ENCODE measurements at places on chromosomes 2 and 18.

DNA sequence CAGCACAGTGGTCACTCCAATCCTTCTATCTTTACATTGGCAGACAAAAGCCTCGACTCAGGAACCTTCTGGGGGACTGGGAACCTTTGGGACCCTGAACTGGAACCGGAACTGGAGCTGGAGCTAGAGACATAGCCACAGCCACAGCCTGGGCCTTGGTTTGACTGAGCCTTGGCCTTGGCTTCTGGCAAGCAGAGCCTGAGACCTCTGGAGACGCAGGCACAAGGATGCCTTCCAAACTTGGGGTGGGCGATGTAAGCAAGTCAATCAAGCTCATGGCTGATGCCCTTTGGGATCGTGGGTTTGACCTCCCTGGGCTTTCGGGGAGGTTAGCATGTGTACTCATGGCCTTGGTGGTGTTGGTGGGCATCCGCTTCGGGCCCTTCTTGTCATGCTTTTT is 619.3 kb downstream of the MBD2 start:
- no peak for DNase-seq

- no peak for DNase-seq
Observed at GRCh38 chr2:60633615-60634014, 80.2 kb upstream of the BCL11A start.

- DNase-seq, result no peak
Observed at GRCh38 chr2:227834423-227834822, 20.8 kb downstream of the CCL20 start.

DNA sequence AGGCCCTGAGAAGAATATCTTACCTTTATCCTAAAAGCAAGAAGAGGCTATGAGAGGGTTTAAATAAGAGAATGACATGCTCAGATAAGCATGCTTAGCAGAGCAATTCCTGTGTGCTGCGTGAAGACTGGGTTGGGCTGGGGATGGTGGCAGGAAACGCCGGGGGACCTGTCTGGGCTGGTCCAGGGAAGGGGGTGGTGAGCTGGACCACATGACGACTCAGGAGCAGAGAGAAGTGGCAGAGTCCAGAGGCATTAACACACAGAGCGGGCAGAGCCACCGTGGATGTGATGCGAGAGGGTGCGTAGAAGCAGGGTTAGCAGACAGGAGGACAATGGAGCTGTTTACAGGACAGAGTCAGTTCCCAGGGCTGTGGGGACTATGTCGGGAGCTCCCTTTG is 84.5 kb downstream of the ZBTB7C start:
- DNase-seq, result no peak

DNA sequence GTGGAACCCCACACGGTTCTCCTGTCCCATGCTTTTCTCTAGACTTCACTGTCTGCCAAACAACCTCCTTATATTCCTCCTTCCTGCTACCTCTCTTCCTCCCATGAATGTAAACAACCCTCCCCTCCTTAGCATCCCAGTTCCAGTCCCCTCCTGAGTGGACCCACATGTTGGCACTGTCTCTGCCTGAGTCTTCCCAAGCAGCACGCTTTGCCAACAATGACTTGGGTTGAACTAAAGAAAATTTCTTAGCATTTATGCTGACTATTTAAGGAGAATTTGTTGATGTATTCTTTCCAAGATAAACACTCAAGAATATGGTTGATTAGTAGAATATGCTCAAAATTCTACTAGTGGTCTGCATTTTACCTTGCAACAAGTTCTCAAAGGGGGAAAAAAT is 338.0 kb downstream of the TNS1 start:
- no peak for DNase-seq

- peak; percentile 44 for DNase-seq
Observed at GRCh38 chr2:27217173-27218121, at the start of gene CAD. Gene CAD (plus strand): TSS chr2:27217369. CDS start chr2:27217552, 183 bp downstream.

- DNase-seq, result peak; percentile 14
Observed at GRCh38 chr2:181573140-181573736, 83.7 kb downstream of the CERKL start.

- DNase-seq, result no peak
Observed at GRCh38 chr18:79554945-79555645, 124.5 kb upstream of the CTDP1 start.

GRCh38 chr2:604385-604784 is 72.8 kb downstream of the TMEM18 start:
- DNase-seq, result no peak

DNA sequence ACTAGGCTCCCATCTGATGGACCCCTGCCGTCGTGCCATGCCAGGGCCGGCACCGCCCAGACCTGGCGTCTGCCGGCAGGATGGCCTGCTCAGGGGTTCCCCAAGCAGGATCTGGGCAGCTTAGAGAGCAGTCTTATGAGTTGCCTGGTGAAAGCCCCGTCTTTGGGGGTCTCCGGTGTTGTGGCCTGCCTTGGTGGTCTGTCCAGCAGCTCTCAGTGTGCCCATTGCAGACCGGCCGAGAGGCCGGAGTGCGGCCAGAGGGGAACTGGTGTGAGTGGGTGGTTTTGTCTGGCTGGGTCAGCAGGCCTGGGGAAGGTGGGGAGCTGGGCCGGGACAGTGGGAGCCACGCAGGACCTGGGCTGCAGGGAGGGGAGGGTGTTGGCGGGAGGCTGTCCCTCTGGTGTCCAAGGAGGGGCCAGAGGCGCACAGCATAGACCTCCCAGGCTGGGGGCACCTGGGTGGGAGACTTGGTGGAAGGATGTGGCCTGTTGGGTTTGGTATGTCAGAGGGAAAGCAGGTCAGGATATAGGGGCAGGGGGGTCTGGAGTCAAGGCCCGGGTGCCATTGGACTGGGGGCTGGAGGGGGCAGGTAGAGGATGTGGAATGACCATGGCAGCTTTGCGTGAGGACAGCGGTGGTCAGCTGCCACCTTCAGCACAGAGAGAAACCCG is 16.5 kb downstream of the GPC1 start:
- no peak for DNase-seq

DNA sequence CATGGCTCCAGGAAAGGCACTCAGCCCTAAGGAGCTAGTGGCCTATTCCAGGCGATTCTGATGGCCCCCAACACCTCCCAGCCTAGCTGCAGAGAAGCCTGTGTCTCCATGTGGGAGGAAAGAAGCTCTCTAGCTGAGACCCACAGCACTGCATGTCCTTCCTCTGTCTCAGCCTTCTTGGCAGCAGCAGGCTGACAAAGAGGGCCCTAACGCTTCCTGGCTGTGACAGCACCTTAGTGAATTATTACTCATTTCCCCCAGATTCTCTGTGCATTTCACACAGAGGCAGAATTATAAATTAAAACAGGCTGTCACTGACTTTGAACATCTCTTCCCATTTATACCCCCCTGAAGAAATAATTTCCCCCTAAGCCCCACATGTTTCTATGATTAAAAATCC is 206.8 kb downstream of the CLIP4 start:
- DNase-seq, result no peak

- peak; percentile 49 for DNase-seq
Observed at GRCh38 chr18:45722899-45723298, 1.1 kb upstream of the SLC14A1 start.

GRCh38 chr2:126227250-126227649 is 428.7 kb upstream of the GYPC start:
- no peak for DNase-seq

GRCh38 chr2:10254373-10255188 is 48.1 kb upstream of the HPCAL1 start:
- no peak for DNase-seq

DNA sequence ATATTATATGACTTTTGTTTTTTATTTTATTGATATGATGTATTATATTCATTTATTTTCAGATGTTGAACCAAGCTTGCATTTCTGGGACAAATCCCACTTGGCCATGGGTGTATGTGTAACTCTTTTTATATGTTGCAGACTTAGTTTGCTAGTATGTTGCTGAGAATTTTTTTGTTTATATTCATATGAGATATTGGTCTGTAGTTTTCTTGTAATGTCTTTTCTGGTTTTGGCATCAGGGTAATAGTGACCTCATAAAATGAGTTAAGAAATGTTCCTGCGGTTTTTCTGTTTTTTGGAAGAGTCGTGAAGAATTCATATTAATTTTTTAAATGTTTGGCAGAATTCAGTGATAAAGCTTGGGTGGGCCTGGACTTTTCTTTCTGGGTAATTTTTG is 88.7 kb downstream of the ASB1 start:
- no peak for DNase-seq

DNA sequence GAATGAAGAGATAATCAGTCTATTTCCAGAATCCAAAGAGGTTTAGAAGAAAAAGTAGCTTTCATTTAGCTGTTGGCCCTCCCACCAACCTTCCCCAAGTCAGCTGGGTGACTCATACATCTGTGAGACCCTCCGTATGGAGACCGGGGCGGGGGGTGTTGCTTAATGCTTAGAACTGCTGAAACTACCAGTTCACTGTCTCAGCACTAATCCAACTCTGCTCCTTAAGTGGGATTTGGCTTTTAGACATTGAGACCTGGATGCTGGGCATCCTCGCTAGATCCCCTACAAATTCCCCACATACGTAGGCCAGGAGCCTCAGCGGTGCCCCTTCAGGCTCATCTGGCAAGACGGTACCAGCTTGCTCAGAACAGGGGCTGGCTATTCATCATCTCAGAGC is at the start of gene SAG:
Gene SAG (plus strand): TSS at position 252 of the 400 bp plus-strand sequence. CDS start 1,374 bp downstream, outside the sequence.
- no peak for DNase-seq

DNA sequence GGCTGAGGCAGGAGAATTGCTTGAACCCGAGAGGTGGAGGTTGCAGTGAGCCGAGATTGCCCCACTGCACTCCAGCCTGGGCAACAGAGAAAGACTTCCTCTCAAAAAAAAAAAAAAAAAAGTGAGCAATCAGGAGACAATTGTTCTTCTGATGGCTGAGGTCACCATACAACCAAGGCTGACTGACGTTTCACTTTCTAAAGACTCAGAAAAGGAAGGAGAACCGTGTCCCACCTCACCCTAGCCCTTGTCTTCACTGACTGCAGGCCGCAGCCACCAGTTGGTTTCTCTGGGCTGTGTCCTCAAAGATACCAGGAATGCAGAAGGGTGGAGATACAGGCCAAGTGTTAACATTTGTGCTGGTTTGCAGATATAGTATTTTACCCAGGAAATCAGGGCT is 7.7 kb upstream of the SLC35F6 start:
- no peak for DNase-seq

GRCh38 chr2:135475128-135475527 is 55.9 kb downstream of the ZRANB3 start:
- DNase-seq, result no peak

DNA sequence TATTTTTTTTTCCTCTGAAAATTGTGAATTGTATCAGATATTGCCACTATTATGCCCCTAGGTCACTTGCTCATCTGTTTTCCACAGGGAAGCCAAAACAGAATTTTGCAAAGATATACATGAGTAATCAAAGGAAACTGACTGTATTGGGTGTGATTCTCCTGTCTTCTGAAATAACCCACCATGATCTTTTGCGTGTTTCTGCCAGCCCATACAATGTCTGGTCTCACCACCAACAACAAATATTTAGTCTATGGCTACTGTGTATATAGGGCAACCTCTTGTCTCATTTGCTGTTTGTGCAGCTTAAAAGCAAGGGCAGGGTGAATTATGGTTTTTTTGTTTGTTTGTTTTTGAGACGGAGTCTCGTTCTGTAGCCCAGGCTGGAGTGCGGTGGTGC is 26.5 kb downstream of the EPAS1 start:
- no peak for DNase-seq

GRCh38 chr18:78948707-78949106 is 30.9 kb upstream of the SALL3 start:
- DNase-seq, result no peak

DNA sequence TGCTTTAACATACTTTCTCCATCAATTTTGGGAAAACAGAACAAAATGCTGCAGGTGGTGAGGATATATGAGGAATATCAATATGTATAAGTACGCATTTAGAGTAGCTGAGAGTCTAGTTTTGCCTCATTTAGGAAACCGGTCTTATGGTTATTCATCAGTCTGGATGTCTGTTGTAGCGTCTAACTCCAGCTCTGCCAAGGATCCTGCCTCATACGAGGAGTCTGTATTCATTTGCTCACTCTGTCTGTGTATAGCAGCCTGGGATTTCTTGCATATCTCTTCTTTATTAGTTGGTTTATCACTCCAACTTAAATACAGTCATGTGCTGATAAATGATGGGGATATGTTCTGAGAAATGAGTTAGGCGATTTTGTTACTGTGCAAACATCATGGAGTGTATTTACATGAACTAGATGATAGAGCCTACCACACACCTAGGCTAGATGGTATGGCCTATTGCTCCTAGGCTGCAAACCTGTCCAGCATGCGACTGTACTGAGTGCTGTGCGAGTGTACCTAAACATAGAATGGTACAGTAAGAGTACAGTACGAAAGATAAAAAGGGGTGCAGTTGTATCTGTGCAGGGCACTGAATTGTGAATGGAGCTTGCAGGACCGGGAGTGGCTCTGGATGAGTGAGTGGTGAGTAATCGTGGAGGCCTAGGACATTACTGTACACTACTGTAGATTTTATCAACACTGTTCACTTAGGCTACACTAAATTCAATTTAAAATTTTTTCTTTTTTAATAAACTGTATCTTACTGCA is 148.1 kb downstream of the ZNF407 start:
- peak; percentile 56 for DNase-seq

GRCh38 chr2:186181625-186182024 is 304.4 kb upstream of the ZC3H15 start:
- DNase-seq, result no peak

- DNase-seq, result no peak
Observed at GRCh38 chr18:48792611-48793380, 158.0 kb downstream of the SMAD7 start.

DNA sequence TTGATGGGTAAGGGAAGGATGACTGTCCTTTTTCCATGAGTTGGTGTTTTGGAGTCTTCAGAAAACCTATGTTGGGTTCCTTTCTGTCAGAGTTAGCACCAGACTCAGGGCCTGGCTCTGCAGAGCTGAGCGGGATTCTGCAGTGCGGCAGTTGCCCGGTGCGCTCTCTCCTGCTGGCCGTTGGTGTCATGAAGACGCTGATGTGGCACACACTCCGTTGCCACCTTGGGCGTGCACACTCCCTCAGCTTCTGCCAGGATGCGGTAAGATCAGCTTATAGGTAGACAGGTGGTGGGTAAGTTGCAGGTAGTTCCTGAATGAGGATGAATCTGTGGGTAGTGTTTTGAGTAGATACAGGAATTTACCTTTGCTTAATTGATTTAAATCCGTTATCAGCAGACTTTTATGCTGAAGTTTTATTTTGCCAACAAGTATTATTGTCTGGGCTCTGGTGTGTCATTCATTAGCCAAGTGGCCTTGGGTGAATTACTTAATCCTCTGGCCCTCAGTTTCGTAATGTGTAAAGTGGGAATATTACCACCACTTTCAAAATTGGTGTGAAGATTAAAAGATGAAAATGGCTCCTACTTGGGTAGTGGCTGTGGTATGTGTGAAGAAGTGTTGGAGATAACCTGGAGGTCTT is 26.8 kb downstream of the DGKD start:
- no peak for DNase-seq

DNA sequence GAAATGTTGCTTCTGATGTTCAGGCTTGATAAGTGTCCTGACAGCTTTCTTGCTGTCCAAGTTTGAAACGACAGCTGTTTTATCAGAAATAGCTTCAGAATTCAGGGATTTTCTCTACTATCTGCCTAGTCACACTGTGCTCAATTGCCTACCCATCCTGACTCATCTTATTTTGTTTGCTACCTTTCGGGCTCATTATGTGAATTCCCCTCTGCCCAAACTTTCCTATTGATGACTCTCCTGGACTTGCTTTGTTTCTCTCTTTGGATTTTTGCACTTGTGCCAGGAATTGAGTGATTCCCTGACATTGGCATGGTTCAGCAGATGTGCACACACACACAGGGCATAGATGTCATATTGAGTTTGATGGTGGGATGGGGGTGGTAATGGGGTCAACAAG is 1052.6 kb upstream of the PIK3C3 start:
- DNase-seq, result no peak

Data from kidney epithelial cell (primary cell).